ENCODE measurements at places on chromosomes 3 and 15.

DNA sequence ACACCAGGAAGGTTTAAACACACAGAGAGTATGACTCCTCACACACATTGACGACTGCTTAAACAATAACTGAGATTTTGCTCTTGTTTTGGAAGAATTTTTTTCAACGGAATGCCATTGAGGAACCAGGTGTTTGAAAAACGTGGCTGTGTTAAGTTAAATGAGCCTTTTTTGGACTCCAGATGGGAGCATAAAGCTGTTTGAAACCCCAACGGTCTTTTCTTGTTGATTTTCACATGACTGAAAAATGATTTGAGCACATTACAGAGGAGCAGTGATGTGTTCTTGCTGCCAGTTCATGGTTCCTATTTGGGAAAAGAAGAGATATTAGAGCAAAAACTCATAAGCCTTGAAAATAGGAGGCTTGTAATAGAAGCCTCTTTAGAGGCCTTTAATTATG is 97.8 kb upstream of the SELENOK start:
- DNase-seq: no peak

DNA sequence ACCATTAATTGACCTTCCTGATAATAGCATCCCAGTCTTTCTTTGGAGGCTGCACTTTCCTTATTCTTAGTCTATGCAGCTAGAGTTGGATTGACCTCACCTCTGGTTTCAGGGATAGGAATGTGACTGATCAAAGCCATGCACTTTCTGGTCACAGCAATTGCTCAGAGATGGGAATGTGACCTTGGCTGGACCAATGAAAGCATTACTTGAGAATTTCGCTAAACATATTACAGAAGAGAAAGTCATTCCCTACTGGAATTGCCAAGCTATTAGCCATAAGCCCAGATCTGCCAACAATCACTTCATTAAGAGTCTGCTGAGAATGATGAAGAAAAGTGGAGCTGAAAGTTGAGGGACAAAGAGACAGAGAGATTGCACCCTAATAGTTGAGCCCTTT is 32.7 kb downstream of the RTP1 start:
- no peak for DNase-seq

GRCh38 chr3:157310329-157311052 is 126.2 kb upstream of the PTX3 start:
- DNase-seq: no peak

GRCh38 chr15:75779504-75779903 is 63.7 kb upstream of the UBE2Q2 start:
- no peak for DNase-seq

DNA sequence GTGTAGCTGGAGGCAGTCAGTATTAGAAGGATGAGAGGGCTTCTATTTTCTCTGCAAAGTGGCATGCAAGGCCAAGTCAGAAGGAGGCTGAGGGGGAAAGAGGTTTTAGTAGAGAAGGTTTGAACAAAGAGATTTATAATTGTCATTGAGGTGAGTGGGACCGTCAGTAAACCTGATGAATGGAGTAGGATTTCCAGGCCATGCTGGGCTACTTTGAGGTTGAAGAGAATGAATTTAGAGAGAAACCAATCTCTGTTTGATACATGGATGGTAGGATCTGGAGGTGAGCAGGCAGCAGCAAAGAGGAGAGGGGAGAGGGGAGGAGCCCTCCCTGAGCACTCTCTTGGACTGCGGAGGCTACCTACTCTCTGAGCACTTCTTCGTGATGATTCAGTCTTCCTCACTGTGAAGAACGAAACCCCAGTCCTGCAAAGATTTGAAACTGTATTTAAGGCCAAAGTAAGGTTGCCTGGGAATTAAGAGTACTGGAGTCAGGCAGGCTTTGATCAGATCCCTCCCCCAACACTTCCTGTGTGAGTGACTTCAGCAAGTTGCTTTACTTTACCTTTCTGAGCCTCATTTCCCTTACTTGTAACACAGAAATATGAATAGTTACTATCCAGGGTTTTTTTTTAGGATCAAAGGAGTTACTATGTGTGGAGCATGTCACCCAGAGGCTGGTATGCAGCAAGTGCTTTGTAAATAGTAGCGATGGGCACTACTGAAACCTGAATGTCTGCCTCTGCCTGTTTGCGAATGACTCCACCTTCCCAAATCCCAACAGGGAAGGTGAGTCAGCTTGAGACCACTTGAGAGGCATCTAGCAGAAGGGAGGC is 75.8 kb downstream of the RPL39L start:
- DNase-seq: no peak

- DNase-seq: peak; percentile 29
Observed at GRCh38 chr3:119695480-119695879, 7.3 kb upstream of the CFAP91 start.

DNA sequence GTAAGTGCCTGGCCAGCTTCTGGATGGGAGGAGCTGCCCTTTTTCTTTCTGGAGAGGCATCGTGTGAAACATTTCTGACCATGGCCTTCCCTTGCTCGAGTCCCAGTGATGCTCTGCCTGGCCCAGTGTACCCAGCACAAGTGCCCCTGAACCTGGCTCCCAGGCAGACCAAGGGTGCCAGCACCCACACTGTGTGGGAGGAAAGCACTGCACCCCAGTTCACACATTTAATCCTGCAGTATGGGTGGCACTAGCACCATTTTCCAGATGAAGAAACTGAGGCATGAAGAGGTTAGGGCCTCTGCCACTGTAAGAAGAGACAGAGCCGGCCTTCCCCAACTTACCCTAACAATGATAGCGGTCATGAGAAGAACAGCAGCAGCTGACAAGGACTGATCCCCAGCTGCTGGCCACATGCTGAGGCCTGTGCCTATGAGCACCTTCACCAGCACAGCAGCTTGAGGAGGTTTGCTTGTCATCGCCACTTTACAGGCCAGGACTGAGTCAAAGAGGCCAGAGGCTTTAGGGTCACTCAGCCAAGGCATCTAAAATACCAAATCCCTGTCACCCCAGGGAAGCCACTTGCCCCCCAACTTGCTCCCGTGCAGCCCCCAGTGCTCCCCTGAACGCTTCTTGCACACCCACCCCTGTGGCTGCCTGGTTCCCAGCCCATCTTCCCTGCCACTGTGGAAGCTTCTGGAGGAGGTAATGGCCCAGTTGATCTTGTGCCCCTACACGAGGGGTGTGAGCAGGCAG is 15.0 kb downstream of the PRR23E start:
- DNase-seq: no peak

DNA sequence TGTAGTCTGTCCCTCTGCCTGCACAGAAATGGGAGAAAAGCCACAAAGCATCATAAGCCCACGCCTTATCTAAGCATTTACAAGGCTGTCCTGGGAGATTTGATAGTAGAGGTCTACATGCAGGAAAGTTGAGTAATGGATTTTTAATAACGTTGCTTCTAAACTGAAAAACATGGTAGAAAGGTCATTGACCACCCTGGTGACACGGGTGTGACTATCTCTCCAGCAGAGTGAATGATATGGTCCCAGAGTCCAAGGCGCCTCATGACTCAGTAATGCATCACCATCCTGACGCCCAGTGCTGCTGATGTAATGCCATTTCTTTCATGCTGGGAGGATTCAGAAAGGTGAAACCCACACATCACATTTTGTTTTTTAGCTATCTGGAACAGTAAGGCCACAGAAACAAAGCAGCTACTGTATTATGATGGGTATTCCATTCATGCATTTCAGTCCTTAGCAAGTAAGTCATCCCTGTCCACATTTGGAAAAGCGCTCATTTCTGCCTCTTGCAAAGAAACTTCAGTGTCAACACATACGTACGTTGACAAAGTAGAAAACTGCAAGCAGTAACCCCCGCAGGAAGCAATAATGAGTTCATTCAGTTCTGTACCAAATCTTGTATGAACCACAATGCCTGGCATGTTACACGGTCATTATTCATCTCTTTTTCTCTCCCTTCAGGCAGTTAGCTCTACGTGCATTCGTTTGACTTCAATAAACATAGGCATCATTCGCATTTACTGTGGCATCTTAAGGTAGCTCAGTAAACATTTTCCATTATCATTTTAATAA is 483.5 kb downstream of the GABRG3 start:
- DNase-seq: no peak

DNA sequence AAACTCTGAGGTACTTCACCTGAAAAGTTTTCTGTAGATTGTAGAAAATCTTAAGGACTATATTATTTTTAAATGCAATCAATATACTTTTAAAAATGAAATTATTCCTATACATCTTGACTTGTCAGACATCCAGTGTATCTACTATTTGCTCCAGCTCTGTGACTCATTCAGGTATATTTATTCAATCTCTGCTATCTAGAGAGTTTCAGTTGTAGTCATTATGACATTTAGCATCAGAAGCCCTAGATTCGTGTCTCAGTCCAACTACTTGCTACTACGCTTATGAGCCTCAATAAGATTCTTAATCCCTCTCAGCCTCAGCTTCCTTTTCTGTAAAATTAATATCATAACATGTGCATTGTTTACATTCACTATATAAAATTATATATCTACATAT is 22.3 kb upstream of the EIF1B start:
- DNase-seq: no peak

- DNase-seq: no peak
Observed at GRCh38 chr15:78790027-78790426, 21.2 kb downstream of the ADAMTS7 start.

- DNase-seq: peak; percentile 96
Observed at GRCh38 chr3:142586803-142587406, 8.4 kb upstream of the ATR start.

- DNase-seq: peak; percentile 70
Observed at GRCh38 chr3:27632431-27633223, 89.5 kb downstream of the EOMES start.

- DNase-seq: no peak
Observed at GRCh38 chr3:29189328-29189727, 91.5 kb upstream of the RBMS3 start.

- peak; percentile 37 for DNase-seq
Observed at GRCh38 chr3:179898024-179898423, 138.7 kb downstream of the PEX5L start.

- DNase-seq: peak; percentile 68
Observed at GRCh38 chr3:66253790-66254620, 33.2 kb downstream of the SLC25A26 start.

DNA sequence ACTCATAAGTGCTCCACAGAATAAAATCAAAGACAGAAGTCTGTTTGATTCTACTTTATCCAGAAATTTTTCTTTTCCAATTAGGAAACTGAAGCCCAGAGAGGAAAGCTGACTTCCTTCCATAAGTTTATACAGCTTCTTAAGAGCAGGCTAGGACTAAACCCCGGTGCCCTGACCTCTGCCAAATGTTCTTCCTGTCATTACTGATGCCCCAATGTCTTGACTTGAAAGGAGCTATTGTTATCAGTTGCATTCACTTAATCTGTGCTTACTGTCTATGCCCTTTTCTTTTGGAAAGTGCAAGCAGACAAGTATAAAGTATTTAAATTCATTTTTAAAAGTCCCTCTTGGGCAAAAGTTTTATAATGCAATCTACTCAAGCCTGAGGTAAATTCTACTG is 18.1 kb downstream of the CD200 start:
- no peak for DNase-seq

GRCh38 chr15:31328969-31329639 is 2.5 kb downstream of the KLF13 start:
- DNase-seq: peak; percentile 25

GRCh38 chr3:184549796-184550577 is 11.6 kb upstream of the EPHB3 start:
- DNase-seq: no peak

GRCh38 chr3:129230311-129231019 is 18.9 kb upstream of the COPG1 start:
- DNase-seq: no peak

DNA sequence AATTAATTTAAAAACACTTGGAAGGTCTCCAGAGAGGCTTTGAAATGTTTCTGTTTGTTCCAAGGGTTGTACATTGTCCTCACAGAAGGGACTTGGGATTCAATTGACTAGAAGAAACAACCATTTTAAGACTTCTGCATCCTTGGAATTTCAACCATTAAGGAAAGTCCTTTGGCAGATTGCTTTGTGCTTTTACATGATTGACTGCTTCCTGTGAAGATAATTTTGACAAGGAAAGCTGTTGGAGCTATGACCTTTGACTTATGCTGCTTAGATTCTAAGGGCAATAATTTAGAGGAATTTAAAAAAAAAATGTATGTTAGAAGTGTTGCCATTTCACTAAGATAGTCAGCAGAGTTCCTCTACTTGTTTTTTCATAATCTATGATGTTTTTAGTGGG is 483.9 kb upstream of the TBL1XR1 start:
- no peak for DNase-seq

GRCh38 chr3:37024820-37025405 is 31.6 kb downstream of the MLH1 start:
- DNase-seq: peak; percentile 7
